CD4-positive, alpha-beta T cell treated with Interleukin-6 for 4 hours (primary cell): ENCODE measurements at places on chromosomes 7 and 10.

DNA sequence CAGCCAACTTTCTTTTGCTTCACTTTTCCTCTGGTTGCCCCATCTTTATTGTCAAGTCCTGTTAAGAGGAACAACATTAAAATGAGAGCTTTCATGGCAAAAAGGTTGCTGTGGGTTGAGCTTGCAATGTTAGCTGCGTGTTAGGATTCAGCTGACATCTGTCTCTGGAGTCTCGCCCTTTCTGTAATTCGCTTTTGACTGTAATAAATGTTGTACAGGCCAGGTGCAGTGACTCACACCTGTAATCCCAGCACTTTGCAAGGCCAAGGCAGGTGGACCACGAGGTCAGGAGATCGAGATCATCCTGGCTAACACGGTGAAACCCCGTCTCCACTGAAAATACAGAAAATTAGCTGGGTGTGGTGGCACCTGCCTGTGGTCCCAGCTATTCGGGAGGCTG is 24.1 kb downstream of the MNX1 start:
- no peak for DNase-seq

- no peak for DNase-seq
These were observed 14.8 kb downstream of the ZNF316 start for GRCh38 chr7:6651851-6652445.

DNA sequence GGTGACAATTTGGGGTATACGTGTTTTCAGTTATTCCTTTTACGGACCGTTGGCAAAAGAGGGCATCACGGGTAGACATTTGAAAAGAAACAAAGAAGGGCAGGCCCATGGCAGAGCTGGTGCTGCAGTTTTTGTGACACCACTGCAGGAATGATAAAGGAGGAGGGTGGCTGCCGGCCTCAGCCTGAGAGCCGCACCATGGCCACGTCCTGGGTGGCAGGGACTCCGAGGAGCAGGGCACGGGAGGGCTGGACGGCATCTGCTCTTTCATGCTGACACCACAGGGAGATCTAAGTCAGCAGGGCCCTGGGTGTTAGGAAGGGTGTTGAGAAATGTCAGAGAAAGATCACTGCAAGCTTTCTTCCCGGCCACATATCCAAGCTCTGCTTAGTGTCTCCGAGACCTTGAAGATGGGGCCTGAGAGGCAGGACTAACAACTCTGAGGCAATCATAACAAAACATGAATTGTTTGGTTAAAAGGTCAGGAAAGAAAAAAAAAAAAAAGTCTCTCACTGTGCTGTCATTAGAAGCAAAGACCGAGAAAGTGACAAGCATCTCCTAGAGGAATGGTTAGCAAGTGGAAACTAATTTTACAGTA is 36.6 kb downstream of the INSYN2A start:
- no peak for DNase-seq

DNA sequence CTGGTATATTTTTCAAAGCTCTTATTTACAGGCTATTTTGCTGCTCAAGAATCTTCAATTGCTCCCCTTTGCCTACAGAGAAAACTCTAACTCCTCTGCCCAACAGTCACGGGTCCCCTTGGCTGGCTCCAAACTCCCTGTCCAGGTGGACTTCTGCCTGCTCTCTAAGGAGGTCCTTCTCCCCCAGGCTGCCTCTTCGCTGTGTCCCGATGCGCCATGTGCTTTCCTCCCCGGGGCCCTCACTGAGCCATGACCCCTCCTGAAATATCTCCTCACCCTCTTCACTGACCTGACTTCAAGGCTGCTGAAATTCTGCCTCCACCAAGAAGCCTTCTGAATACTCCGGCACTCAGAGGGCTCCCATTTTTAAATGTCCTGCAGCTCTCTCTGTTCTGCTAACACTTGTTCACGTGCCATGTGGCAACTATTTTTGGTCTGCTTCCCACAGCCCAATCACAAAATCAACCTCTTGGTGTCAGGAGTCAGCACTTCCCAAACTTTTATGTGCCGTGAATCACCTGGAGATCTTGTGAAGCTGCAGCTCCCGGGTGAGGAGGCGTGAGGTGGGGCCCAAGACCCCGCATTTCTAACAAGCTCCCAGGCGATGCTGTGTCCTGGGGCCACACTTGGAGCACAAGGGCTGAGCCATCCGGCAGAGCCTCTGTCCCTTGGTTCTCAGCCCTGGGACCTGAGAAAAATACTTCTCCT is 85.7 kb upstream of the COL13A1 start:
- no peak for DNase-seq

DNA sequence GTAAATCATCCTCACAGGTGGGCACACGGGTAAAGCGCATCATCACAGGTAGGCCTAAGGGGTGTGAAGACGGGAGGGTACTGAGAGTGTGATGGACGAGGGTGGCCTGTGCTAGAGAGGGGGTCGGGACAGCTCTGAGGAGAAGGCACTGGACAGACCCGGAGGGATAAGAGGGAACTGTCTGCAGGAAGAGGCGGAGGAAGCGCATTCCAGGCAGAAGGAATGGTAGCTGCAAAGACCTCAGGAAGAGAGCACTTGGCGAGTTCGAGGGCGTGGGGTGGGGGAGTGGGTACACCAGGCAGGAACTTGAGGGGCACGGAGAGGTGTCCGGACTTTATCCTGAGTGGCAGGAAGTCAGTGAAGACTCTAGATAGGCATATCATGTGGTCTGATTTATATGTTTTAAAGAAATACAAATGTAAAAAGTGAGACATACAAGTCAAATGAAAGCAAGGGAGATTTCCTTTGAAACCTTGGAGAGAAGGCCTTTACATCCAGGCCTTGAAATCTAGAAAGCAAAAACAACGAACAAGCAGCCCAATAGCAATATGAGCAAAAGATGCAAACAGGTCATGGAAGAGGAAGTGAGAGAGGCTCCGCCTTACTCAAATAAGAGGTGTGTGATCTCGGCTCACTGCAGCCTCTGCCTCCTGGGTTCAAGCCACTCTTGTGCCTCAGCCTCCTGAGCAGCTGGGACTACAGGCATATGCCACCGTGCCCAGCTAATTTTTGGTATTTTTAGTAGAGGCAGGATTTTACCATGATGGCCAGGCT is 3.6 kb downstream of the LHPP start:
- peak; percentile 19 for DNase-seq

GRCh38 chr7:87816389-87816788 is 59.8 kb downstream of the SLC25A40 start:
- DNase-seq: no peak

DNA sequence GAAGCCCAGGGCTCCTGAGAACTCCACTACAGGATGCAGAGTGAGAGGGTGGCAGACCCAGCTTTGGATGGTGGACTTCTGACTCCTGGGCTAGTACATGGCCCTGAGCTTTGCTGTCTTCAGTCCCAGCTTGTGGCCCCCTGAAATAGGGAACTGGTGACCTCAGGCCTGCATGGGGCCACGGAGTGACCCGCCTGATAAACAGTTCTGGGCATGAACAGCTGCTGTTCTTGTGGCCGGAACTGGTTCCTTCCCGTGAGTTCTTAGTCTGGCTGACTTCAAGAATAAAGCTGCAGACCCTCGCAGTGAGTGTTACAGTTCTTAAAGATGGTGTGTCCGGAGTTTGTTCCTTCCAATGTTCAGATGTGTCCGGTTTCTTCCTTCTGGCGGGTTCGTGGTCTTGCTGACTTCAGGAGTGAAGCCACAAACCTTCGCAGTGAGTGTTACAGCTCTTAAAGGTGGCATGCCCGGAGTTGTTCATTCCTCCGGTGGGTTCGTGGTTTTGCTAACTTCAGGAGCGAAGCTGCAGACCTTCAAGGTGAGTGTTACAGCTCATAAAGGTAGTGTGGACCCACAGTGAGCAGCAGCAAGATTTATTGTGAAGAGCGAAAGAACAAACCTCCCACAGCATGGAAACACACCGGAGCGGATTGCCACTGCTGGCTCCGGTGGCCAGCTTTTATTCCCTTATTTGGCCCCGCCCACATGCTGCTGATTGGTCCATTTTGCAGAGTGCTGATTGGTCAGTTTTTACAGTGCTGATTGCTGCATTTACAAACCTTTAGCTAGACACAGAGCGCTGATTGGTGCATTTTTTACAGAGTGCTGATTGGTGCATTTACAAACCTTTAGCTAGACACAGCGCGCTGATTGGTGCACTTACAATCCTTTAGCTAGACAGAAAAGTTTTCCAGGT is 268.0 kb downstream of the ZEB1 start:
- no peak for DNase-seq

DNA sequence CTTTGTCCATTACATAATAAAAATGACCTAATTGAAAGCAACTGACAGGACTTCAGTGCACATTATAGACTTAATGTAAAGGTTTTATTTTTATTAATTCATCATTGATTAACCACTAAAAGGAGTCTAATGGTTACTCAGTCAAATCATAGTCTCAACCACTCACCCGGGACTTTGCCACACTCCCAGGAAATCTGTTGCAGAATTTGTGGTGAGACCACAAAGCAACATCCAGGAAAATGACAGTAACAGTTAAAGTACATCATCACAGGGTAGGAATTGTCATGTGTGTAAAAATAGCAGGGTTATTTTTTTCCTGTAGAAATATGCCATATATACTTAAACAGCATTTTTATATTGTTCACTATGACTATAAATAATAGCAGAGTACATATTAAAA is 6.3 kb upstream of the HGF start:
- no peak for DNase-seq

- no peak for DNase-seq
These were observed 2.3 kb upstream of the JAKMIP3 start for GRCh38 chr10:132063432-132063831.

DNA sequence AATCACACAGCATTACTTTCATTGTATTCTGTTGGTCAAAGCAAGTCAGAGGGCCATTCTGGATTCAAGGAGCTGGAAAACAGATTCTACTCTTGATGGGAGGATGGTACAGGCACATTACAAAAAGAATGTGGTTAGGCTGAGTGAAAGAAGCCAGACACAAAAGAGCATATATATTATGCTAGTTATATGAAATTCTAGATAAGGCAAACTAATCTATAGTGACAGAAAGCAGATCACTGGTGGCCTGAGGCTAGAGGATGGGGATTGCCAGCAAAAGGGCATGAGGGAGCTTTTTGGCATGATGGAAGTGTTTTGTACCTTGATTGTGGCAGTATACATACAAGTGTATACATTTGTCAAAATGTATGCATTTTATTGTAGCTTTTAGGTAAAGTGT is 96.8 kb downstream of the SPAG6 start:
- DNase-seq: no peak

- no peak for DNase-seq
These were observed 255.5 kb upstream of the CXCL12 start for GRCh38 chr10:44640429-44640828.

- DNase-seq: no peak
These were observed 1.3 kb downstream of the ZNF775 start for GRCh38 chr7:150380463-150380862.

DNA sequence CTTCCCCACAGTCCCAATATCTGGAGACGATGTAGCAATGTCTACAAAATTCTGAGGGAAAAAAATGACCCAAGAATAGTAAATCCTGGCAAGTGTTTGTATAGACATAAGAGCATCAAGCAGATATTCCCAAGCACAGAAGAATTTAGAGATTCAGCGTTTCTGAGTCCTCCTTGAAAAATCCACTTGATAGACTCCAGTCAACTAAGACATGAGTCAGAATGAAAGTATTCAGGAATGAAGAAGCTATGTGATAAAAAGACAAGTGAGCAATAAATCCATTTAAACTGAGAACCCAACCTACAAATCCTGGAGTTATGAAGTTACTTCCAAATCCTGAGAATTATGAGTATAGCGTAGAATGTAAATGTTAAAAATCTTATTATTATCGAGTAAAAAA is 86.1 kb upstream of the NPY start:
- no peak for DNase-seq

DNA sequence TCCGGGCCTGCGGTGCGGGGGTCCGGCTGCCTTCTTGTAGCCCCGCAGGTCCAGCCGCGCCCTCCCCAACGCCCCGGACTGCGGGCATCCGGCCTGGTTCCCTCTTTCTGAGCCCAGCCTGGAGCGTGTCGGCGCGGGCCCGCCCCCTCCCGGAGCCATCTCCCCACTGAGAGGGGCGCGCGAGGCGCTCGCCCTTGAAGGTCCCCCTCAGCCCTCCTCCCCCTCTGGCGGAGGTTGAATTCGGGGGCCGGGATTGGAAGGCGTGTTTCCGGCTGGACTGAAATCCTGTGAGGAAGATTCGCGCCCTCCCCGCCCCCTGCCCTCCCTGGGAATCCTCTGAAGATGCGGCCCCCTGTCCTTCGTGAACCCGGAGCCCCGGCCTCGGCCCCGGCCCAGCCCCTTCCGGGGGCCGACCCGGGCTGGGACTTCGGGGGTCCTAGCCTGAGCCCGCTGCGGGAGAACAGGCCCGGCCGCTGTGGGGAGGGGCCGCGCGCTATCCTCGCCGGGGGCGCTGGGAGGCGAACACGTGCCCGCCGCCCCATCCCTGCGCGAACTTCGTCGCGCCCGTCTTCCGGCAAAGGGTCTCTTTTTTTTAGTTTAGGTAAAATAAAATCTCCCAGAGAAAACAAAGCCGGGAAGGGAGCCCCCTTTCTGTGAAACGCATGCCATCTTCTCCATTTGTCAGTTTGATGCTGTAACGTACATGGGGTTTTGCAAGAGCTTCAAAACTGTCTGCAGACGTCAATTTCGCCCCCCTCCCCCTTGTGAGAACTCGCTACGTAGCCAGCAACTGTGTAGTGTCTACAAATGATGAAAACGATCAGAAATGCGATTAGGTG is 636 bp downstream of the PDCD4 start:
- peak; percentile 82 for DNase-seq

DNA sequence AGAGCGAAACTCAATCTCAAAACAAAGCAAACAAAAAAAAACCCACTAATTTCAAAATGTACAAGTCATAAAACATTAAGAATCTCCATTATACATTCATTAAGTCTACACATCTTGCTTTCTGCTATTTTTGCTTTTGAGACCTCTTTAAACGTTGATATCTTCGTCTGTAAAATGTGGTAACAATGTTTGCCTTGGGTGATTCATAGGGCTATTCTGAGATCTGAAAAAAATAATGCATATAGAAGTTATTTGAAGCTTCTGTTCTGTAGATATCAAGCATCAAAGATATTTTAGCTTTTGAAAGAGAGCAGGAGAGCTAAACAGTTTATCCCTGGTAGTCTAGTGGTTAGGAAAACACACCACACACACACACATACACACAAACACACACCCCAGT is 158.1 kb upstream of the PLXDC2 start:
- DNase-seq: no peak

- DNase-seq: no peak
These were observed 186.4 kb downstream of the CACNA2D1 start for GRCh38 chr7:82257118-82257695.
